ENCODE measurements at places on chromosomes 6 and 20.

GRCh38 chr6:94487371-94487770 lies 1068.0 kb upstream of the EPHA7 start:
- DNase-seq, result no peak

- DNase-seq, result no peak
These were observed 29.6 kb downstream of the PMEPA1 start for GRCh38 chr20:57680131-57680716.

- DNase-seq, result no peak
These were observed 192.7 kb upstream of the PMEPA1 start for GRCh38 chr20:57902473-57902872.

DNA sequence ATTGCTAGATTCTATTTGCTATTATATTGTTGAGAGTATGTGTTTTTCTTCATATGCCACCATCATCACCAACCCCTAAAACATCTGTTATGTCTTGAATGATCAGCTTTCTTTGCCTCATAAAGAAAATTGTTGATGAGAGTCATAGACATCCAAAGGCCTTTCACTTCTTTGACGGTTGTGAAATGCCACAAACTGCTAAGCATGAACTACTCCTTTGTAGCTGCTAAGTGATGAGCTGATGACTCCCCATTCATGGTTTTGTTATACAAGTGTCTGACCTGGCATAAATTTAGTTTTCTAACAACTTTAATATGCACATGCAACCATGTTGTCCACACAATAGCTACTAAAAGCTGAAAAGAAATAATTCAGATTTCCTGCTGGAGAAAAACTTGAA lies 684 bp upstream of the MED23 start:
- no peak for DNase-seq

- DNase-seq, result no peak
These were observed 28.6 kb upstream of the SIM1 start for GRCh38 chr6:100493206-100493888.

- DNase-seq, result no peak
These were observed 2.4 kb downstream of the RHAG start for GRCh38 chr6:49634092-49634835.

Measured in stimulated activated naive CD8-positive, alpha-beta T cell treated with anti-CD3 and anti-CD28 coated beads, Interleukin-15, amount 100 ng/mL, for 72 hours (primary cell).